ENCODE measurements at places on chromosomes 12 and 14.

DNA sequence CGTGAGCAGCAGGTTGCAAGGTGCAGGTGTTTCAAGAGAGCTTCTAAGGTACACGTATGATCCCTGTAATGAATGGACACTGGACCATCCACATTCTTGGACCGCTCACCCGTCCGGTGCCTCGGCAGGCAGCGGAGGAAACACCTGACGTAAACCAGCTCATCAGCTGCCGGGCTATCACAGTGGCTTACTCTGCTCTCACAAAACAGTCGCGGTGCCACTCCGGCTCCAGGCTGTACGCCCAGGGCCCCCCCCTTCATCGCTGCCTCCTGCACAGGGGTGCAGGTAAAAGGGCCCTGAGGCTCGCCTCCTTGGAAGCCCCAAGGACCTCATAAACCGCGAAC lies 436 bp downstream of the VPS33A start:
- no peak for DNase-seq

- DNase-seq, result no peak
Observed at GRCh38 chr12:128693115-128693514, 130.6 kb downstream of the SLC15A4 start.

- DNase-seq, result peak; percentile 57
Observed at GRCh38 chr14:22097586-22098292, 424.1 kb upstream of the OR4E1 start.

GRCh38 chr14:65604936-65605335 lies 192.4 kb downstream of the FUT8 start:
- no peak for DNase-seq

DNA sequence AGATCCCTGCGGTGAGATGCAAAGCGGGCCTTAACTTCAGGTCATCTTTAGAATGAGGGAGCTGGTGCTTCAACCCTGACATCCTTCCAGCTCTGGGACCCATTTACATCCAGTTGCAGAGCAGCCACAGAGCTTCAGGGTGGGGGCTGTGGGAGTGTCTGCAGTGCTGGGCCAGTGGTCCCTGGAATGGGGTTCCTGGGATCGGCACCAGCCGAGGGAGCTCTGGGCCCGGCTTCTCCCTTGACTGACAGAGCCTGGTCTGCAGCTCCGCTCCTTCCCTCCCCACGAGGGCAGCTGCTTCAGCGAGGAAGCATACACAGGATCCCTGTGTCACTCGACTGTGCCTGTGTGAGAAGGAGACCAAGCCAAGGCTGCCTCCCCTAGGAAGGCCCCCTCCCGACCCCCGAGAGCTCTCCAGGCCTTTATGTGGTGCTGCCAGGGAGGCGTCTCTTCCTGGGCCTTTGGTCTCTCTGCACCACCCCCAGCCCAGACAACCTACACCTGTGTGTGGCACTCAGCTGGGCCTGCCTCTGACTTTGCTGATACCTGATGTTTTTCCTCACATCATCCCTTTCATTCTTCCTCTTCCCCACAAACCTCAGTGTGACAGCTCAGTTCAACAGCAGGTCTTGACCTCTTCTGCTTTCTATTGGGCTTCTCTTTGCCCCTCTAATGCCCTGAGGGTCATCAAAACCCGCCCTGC lies 48.1 kb upstream of the RIN3 start:
- DNase-seq, result no peak

GRCh38 chr14:33455654-33456345 lies 495.1 kb downstream of the EGLN3 start:
- no peak for DNase-seq

- no peak for DNase-seq
Observed at GRCh38 chr12:68031881-68032739, 42.9 kb downstream of the IFNG-AS1 start.

- no peak for DNase-seq
Observed at GRCh38 chr12:46783871-46784270, 41.9 kb downstream of the SLC38A4 start.

- DNase-seq, result no peak
Observed at GRCh38 chr14:88256997-88257950, 65.8 kb downstream of the KCNK10 start.

GRCh38 chr12:70919597-70920035 lies 922 bp downstream of the PTPRR start:
- DNase-seq, result no peak

All from activated CD4-positive, alpha-beta T cell treated with anti-CD3 and anti-CD28 coated beads, Interleukin-2, amount 10 ng/mL, durations not matched to agents 24 days and 14 days (primary cell).